Fibroblast of skin of abdomen (primary cell): ENCODE measurements at places on chromosomes 16 and 17.

DNA sequence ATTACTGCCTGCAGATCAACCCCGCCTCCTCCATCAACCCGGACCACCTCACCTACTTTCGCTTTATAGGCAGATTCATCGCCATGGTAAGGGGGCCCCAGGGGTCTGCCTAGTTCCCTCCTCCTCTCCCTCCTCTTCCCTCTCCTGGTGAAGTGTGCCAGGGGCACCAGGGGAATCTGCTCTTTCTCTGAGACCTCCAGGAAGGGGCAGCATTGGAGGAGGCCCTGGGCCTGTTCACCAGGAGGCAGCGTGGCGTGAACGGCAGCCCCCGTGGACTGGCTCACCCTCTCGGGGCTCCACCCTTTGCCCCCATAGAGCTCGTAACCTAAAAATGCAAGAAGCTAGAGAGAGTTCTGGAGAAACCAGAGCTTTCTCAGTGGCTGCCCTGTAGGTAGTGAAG is 17.1 kb upstream of the CLEC18A start:
- DNase-seq, result no peak

GRCh38 chr16:70571623-70572022 is 48.0 kb downstream of the SF3B3 start:
- DNase-seq, result no peak

GRCh38 chr16:89498839-89499238 is 8.5 kb upstream of the ANKRD11 start:
- peak; percentile 95 for DNase-seq

GRCh38 chr17:61466246-61466645 is 14.0 kb downstream of the TBX4 start:
- no peak for DNase-seq

DNA sequence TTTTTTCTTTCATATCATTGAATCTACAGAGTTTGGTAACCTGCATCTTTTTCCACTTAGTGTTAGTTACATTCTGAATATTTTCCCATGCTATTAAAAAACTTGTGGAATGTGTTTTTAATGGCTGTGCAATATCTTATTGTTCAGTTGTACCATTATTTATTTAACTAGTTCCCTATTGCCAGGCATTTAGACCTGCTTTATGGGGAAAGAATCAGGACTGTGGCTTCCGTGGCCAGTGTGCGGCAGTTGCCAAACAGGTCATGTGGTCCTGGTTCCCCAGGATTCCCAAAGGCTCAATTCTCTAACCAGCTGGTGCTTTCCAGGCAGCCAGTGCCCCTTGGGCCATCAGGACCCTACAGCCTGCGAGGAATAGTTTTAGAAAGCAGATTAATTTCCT is 30.8 kb downstream of the NDEL1 start:
- DNase-seq, result peak; percentile 68

DNA sequence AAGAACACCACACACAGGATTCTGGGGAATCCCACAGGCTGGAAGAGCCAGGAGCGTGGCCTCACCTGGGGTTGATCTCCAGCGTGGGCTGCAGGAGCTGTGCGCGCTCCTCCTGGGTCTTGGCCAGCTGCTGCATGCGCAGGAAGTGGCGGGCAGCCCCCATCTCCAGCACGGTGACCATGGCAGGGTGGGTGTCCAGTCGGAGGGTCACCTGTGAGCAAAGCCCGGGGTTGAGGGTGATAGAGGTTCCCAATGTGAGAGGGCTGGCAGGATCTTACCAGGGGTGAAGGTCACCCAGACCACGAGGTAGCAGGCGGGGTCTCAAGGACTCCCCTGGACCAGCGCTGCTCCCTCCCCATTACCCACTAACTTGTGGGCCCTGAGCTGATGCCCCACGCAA is 7.4 kb downstream of the DNASE1 start:
- DNase-seq, result no peak

DNA sequence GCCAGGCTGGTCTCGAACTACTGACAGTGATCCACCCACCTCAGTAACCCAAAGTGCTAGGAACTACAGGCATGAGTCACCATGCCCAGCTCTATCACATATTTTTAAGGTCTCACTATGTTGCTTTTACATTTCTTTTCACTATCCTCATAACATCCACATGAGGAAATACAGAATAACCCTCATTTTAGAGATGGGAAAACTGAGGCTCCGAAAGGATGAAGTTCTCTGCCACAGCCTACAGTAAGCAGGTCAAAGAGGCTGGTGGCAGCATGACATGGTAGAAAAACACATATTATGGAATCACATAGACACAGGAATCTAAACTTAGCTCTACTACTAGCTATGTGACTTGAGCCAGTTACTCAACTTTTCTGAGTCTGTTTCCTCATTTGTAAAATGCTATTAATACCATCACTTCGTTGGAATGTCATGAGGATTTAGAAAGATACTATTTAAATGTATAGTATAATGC is 32.2 kb downstream of the APPBP2 start:
- peak; percentile 28 for DNase-seq

GRCh38 chr17:47872651-47873161 is 21.7 kb upstream of the SP6 start:
- no peak for DNase-seq

DNA sequence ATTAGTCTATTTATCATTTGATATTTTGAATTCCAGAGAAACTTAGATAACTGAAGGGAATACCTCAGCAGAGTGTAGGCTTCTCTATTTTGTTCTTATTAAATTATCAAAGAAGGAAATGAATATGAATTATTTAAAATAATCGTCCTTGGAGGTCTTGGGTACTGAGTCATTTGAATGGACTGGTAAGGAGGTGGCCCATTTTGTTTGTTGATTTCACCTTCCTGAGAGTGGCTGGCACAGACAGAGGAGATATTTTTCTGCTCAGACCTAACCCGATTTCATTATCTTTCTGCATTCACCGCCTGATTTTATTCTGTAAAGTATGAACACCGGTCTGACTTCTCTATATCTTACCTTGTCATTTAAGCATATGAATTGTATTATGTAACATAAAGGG is 88.0 kb downstream of the USP22 start:
- no peak for DNase-seq

DNA sequence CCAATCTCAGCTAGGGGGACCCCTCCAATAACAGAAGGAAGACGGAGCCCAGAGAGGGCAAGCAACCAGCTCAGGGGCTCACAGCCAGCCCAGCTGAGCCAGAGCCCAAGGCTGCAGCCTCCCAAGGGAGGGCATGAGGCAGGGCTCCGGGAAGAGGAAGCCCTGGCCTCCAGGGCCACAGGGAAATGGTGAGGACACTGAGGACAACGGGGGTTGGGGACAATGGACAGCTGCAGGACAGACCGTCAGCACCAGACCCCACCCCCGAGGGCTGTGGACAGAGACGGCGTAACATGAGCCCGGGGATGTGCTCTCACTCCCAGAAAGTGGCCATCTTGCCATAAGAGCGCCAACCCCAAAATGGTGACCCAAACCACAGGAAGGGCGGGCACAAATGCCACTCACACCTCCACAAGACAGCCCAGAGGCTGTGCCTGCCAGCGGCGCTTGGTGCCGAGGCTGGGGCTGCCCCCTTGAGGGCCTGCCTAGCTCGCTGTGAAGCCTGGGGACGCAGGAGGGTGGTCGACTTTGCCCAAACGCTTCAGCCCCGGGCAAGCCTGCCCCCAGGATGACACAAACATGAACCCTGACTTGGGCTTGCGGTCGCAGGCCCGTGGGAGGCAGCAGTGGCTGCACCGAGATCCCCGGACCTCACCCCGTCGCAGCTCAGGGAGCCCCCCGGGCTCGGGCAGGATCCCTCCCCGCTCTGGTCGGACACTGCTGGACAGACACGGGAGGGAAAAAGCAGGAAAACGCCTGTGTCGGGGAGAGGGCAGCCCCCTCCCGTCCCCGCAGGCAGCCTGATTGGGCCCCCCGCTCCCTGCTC is 10.5 kb downstream of the PIMREG start:
- no peak for DNase-seq

DNA sequence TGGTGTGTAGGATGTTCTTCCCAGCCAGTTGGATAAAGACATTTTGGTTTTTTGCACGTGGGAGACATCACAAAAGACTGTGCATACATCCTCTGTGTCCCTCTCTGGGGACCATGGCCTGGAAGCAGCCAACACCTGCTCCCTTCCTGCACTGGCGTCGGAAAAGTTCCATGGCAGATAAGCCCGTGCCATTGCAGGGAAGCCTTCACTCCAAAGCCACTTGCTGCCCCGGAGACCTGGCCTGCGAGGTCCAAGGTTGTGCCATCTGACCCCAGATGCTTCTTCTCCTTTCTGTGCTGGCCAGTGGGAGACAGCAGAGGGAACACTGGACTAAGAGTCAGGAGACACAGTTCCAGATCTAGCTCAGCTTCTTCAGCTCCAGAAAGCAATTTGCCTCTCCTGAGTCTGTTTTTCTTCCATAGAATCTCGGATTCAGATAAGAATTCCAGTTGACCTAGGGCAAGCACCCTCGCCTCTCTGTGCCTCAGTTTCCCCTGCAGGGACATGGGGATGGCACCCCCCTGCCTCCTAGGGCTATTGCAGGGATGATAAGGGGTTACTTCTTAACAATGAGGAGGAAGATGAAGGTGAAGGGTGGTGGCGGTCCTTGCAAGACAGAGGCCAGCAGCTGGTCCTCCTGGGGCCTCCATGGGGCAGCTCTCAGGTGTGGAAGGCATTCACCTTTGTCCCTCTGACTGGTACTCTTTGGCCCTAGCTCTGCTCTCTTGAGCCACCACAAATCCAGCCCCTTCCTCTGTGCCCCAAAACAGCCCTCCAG is 134.2 kb downstream of the CMIP start:
- DNase-seq, result no peak

DNA sequence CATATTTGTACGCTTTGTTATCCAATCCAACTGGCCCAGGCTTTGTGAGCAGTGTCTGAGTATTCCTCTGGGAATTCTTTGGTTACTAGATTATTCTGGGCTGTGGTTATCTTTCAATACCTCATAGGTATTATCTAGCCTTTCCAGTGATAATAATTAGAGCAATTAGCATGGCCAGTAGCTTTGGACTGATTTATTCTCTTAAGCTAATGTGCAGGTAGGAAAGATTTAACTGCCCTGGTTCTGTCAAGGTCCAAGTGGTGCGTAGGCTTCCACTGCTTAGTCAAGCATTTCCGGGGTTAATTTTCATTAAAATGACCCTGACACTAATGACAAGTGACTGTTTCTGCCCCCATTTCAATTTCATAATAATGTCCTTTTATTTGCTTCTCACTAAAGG is 54.2 kb upstream of the PMFBP1 start:
- DNase-seq, result no peak

- DNase-seq, result no peak
Measured at GRCh38 chr17:45222014-45222288, 266 bp downstream of the FMNL1 start.

DNA sequence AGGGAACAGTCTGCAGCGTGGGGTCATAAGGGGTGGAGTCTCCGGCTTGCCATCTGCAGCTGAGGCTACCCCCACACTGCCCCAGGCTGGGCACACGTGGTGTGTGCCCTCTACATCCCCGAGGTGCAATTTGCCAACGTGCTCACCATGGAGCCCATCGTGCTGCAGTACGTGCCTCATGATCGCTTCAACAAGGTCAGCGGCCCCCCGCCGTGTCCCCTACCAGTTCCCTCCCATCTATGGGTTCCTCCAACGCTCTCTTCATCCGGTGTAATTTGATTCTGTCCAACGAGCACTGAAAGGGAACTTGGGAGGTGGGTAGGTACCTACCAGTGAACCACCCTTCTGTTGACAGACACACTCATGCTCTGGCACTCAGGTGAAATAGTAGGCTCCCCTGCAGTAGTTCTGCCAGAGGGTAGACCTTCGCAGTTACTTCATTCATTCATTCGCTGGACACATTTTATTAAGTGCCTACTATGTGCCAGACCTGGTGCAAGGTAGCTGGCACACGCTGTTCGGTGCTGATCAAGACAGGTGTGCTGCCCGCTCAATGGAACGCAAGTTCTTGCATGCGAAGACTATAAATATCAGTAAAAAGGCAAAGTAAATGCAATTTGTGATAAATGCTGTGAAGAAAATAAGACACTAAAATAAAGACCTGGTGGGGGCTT is 2.7 kb downstream of the MLLT6 start:
- DNase-seq, result no peak

- DNase-seq, result peak; percentile 86
Measured at GRCh38 chr16:83813823-83814658, 6.3 kb downstream of the HSBP1 start.
